CD4-positive, CD25-positive, alpha-beta regulatory T cell (primary cell): ENCODE measurements at places on chromosomes 13 and 19.

DNA sequence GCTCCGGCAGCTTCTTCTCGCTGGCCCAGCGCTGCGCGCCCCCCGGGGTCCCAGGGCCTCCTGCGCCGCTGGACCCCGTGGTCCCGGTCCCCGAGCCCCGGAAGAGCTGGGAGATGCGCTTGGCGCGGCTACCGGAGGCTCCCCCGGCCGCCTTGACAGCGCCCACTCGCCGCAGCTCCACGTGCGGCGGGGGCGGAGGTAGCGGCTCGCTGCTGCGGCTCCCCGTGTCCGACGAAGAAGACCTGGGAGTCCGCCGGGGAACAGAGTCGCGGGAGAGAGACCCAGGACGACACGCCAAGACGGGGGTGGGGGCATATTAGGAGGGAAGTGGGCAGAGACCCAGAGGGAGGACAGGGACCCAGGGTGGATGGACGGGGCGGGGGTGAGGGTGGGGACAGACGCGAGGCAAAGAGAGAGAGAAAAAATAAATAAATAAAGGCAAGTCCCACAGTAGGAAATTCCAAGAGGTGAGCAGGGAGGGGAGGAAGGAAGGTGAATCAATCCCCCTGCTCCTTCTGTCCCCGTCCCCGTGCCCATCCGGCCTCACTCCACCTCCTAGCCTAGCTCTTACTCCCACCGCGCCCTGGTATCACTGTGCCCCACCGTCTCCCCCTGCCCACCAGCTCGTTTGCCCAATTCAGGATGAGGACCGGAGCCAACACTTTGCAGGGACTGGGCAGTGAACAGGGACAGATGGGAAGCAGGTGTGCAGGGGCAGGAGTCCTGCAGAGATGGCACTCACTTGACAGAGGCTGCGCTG lies 826 bp downstream of the RASIP1 start:
- no peak for DNase-seq

DNA sequence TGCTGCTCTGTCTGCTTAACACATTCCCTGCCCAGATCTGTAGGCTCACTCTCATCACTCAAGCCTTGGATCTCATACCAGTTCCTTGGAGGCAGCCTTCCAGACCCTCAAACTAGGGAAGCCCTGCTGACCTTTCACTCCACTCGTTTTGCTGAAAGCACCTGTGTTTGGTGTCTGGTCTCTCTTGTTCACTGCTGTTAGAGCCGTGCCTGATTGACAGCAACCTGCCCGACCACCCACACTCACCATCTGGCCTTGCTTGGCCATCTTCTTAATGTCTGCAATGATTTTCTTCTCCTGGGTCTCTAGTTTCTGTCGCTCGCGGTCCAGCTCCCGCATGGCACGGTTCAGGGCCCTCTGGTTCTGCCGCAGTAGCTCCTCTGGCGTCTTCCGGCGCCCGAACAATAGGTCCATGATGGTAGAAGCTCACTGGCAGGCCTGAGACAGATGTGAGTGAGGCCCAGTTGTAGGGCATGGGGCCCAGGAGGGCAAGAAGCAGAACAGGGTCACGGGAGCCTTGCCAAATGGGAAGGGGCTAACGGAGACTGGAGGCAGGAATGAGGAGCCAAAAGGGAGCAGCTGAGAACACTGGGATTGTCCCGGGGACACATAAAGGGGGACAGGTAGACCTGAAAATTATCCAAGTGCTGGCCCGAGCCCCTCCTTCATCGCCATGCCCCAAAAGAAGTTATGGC lies 959 bp downstream of the CHMP2A start:
- DNase-seq, result no peak

DNA sequence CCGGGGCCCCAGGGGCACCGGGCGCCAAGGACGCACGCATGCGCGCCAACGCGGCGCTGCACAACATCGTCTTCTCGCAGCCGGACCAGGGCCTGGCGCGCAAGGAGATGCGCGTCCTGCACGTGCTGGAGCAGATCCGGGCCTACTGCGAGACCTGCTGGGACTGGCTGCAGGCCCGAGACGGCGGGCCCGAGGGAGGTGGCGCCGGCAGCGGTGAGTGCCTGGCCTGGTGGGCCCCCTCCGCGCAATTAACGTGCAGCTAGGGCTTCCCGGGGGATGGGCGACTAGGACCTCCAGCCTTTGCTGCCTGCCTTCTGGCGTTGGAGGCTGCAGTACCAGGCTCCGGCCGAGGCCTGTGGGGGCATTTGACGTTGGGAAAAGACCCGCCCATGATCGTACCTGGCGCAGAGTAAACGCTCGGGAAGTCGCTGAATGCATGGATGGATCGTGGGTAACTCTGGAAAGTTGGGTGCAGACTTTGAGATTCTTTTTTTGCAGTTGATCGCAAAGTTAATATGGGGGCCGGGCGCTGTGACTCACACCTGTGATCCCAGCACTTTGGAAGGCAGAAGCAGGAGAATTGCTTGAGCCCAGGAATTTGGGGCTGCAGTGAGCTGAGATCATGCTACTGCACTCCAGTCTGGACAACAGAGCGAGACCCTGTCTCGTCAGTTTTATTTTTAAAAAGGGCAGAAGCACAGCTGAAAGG lies 7.3 kb downstream of the APC2 start:
- DNase-seq, result no peak

DNA sequence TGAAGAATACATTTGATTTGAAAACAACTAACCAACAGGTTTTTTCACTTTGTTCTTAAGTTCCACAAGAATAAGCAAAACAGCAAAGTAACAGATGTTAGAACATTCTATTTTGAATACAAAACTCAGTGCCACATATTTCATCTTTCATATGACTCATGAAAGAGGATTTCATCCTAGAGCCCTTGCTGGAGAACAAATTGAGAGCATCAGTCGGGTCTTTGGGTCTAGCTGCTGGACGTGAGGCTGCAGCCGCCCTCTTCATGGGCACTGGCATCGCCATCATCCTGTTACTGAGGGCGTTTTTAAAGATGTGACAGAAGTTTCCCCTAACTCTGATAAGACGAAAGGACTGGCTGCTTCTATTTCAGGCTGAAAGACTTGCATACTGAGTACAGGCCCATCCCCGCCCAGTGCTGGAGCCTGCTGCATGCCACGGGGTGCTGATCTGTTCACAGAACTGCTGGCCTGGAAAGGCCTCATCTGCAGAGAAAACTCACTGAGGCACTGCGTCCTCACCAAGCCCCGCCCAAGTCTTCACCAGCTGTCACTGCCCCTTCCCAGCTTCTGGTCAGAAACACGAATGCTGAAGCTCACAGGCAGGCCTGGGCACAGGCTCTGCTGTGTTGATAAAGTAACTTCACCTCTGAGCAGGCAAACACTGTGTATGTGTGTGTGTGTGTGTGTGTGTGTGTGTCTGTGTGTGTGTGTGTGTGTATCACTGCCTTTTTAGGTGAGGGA lies 101.4 kb downstream of the TUBGCP3 start:
- DNase-seq, result no peak
